ENCODE measurements at places on chromosomes 11 and 22. TPM values are rescaled to one million over a fixed set of nuclear protein-coding genes. Genes with fewer than 3 reads are reported as not detected.

KIRREL3 gene
- total RNA-seq: 0.17 TPM

DESI1 gene
- 32.1 TPM for total RNA-seq

DNAJB7 gene
- not detected for total RNA-seq

TBX1 gene
- 1.1 TPM for total RNA-seq

DGCR2 gene
- total RNA-seq: 41.0 TPM

TBRG1 gene
- 21.5 TPM for total RNA-seq

WNT7B gene
- not detected for total RNA-seq

KDELR3 gene
- total RNA-seq: 4.4 TPM

DNA sequence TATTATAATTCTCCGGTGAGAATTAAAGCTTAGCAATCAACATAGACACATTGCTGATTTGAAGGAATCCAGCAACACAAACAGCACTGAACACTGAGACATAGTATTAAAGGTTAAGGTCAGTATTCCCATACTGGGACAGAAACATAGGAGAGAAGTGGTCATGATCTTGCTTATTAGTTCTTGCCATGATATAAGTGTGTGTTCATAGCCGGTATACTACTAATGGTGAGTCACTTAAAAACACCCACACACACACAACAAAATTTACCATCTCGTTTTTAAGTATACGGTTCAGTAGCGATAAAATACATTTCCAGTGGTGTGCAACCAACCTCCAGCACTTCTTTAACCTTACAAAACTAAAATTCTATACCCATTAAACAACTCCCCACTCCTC is 96.3 kb downstream of the C11orf65 start:
- no peaks in the 10 kb centered on the region for H3K36me3 ChIP-seq
- no peak overlapping the region for H3K27ac ChIP-seq
- H3K27me3 ChIP-seq: no peaks in the 10 kb centered on the region
- H3K4me1 ChIP-seq: no peaks in the 10 kb centered on the region
- no peak overlapping the region for H3K4me3 ChIP-seq
- DNase-seq: no peak

DNA sequence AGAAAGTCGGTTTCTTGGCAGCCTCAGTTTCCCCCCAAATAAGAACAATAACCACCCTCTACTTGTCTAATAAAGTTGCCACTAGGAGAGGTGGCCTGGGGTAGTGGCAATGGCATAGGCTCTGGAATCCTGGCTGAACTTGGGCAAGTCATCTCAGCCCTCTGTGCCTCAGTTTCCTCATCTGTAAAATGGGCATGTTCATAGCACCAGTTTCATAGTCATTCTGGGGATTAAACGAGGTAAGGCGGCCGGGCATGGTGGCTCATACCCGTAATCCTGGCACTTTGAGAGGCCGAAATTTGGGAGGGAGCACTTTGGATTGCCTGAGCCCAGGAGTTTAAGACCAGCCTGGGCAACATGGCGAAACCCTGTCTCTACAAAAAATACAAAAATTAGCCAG is 63.0 kb downstream of the SGSM1 start:
- no peak overlapping the region for H3K4me3 ChIP-seq
- peaks cover 4% of the 10 kb centered on the region for H3K4me1 ChIP-seq

DNA sequence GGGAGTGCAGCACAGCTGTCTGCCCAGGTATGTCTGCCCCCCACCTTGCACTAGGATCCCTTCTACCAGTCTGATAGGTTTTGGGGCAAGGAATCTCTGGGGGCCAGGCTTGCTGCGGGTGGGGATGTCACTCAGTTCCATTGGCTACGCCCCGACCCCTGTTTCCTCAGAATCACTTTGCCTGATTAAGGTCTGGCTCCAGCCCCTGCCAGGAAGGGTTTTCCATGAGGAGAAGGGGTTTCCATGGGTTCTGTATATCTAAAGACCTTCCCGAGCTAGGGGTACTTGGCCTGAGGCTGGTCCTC is 14.0 kb downstream of the OTOG start:
- no peak overlapping the region for H3K27ac ChIP-seq
- DNase-seq: no peak
- no peaks in the 10 kb centered on the region for H3K4me1 ChIP-seq

GRCh38 chr11:72475381-72475780 is 41.0 kb upstream of the CLPB start:
- H3K27ac ChIP-seq: no peak overlapping the region
- no peak overlapping the region for H3K4me3 ChIP-seq
- no peaks in the 10 kb centered on the region for H3K36me3 ChIP-seq
- no peaks in the 10 kb centered on the region for H3K4me1 ChIP-seq
- DNase-seq: no peak

DNA sequence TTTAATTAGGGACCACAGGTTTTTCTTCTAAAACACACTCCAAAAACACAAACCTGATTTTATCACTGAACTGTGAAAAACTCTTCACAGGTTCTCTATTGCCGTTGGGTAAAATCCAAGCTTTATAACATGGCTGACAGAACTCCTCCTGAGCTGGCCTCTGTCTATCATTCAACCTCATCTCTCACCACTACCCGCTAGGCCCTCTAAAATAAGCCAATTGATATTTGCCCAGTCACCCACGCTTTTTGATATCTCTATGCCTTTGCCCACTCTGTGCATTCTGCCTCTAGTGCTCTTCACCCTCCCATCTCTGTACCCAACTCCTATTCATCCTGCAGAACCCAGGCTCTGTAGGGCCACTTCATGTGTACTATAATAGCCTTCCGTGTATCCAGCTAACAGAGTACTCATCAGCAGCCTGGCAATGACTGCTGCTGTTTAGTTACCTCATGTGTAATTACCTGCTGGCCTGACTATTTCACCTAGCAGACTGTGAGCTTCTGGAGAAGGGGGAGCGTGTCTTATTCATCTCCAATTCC is 1.1 kb upstream of the CNGA4 start:
- no peaks in the 10 kb centered on the region for H3K27me3 ChIP-seq
- H3K27ac ChIP-seq: no peak overlapping the region
- peaks cover 17% of the 10 kb centered on the region for H3K4me1 ChIP-seq
- no peaks in the 10 kb centered on the region for H3K36me3 ChIP-seq

DNA sequence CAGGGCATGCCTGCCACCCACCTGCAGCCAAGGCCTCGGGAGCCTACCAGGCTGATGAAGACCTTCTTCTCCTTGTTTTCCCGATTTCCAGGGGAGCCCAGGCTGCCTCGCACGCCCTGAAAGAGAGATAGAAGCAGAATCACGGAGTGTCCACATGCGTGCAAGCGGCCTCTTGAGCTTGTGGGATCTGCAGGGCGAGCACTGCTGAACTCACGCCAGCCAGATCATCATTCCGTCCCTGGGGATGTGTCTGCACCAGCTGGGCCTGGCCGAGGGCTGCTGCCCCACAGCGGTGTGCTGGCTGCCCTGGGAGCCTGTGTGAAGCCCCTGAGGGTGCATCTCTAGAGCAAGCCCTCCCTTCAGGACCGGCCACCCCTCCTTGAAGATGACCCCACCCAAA is 17.9 kb downstream of the USH1C start:
- no peak overlapping the region for H3K4me3 ChIP-seq
- no peak overlapping the region for H3K27ac ChIP-seq
- no peaks in the 10 kb centered on the region for H3K4me1 ChIP-seq
- no peak for DNase-seq

DNA sequence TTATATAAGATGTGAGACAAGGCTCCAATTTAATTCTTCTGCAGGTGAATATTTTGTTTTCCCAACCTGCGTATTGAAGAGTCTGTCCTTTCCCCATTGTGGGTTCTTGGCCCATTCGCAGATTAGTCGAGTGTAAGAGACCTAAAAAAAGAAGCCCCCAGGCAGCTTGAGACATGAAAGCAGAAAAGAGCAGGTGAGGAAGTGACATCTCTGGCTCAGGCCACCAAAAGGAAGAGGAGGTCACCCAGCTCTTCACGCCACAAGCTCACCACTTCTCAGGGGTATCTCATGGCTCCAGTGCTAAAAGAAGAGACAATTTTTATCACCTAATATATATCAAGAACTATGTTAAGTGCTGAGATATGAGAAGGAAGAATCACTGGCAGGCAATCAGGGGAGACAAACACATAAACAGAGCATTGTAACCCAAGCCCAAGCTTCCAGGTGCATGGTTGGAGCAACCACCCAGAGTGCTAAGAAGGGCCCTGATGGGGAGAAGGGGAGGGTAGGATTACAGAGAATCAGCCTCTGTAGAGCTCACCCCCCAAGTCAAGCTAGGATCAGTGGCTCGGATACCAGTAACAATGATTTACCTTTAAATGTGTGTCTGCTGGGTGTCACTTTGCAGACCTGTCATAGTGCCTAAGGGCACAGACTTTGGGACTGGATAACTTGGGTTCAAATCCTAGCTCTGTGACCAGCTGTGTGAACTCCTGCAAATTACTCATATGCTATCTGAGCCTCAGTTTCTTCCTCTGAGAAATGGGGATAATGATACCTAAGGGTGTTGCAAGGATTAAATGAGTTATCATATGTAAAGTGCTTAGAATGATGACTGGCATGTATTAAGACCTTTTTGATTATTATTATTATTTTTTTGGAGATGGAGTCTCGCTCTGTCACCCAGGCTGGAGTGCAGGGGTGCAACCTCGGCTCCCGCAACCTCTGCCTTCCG is 39.2 kb downstream of the MCHR1 start:
- no peaks in the 10 kb centered on the region for H3K27me3 ChIP-seq
- H3K4me1 ChIP-seq: no peaks in the 10 kb centered on the region
- H3K36me3 ChIP-seq: no peaks in the 10 kb centered on the region

DNA sequence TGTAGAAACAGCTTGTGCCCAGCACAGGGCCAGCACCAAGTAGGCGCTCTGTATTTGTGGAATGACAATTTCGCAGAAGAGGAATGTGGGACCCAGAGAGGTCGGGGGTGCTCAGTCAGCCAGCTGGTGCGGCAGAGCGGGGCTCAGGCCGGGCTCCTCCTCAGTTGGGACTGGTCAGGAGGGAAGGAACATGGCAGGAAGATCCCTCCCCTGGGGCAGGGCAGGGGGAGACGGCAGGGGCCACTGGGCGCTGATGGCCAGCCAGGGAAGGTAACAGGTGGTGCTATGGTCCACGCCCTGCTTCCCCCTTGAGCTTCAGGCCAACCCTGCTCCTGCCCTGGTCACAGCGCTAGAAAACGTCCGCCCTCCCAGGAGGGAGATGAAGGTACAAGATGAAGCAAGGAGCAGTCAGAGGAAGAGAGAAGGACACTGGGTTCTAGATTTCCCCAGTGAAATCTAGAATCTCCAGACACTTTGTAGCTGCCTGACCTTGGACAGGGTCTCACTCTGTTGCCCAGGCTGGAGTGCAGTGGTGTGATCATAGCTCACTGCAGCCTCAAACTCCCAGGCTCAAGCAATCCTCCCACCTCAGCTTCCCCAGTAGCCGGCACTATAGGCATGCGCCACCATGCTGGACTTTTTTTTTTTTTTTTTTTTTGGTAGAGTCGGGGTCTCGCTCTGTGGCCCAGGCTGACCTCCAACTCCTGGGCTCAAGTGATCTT is 13.5 kb upstream of the SPI1 start:
- no peaks in the 10 kb centered on the region for H3K27me3 ChIP-seq
- DNase-seq: no peak
- H3K4me1 ChIP-seq: no peaks in the 10 kb centered on the region
- H3K27ac ChIP-seq: no peak overlapping the region

DNA sequence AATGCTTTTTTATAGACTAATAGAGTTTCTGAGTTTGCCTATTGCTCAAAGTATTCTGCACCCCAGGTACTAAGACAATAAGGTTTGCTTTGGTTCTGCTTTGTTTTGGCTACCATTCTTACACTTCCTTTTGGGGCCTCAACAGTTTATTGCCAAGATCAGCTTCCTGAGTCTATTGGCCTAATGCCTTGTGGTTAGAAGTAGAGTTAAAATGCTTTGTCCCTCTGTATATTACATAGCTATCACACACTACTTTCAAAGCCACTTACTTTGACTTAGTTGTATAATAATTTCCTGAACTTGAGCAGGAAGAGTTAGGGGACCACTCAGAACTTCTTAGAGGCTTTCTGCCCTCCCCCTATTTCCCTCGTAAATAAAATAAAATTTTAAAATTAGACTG is 96.5 kb downstream of the DLG2 start:
- H3K27me3 ChIP-seq: no peaks in the 10 kb centered on the region
- peaks cover 3% of the 10 kb centered on the region for H3K4me1 ChIP-seq
- H3K4me3 ChIP-seq: no peak overlapping the region

GRCh38 chr11:126713806-126714205 is 286.8 kb downstream of the KIRREL3 start:
- H3K4me3 ChIP-seq: no peak overlapping the region
- H3K4me1 ChIP-seq: no peaks in the 10 kb centered on the region
- no peak overlapping the region for H3K27ac ChIP-seq
- DNase-seq: no peak

GRCh38 chr22:30568137-30568805 is 6.2 kb downstream of the GAL3ST1 start:
- H3K36me3 ChIP-seq: no peaks in the 10 kb centered on the region
- H3K27me3 ChIP-seq: no peaks in the 10 kb centered on the region
- H3K4me1 ChIP-seq: no peaks in the 10 kb centered on the region
- H3K4me3 ChIP-seq: no peak overlapping the region

Data from heart right ventricle (tissue), 16 donors.